Anterior cingulate cortex (tissue), 58 donors: ENCODE measurements at places on chromosomes 6 and 20.

DNA sequence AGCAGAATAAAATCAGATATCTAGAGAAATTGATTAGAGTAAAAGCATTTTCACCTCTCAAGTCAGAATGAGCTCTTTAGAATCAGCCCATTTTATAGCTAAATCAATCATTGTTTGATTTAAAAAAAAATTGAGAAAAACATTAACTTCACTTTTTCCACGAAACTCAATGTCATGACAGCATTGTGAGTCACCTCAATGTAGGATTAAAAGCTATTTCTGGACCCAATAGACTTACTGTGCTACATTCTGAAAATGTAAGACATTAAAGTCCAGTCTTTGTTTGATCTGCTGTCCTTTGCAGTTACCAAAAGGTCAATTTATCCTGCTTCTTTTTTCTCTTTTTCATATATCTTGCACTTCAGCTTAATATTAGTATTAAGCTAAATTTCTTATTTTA lies 519.4 kb upstream of the ZNF337 start:
- no peak for DNase-seq

DNA sequence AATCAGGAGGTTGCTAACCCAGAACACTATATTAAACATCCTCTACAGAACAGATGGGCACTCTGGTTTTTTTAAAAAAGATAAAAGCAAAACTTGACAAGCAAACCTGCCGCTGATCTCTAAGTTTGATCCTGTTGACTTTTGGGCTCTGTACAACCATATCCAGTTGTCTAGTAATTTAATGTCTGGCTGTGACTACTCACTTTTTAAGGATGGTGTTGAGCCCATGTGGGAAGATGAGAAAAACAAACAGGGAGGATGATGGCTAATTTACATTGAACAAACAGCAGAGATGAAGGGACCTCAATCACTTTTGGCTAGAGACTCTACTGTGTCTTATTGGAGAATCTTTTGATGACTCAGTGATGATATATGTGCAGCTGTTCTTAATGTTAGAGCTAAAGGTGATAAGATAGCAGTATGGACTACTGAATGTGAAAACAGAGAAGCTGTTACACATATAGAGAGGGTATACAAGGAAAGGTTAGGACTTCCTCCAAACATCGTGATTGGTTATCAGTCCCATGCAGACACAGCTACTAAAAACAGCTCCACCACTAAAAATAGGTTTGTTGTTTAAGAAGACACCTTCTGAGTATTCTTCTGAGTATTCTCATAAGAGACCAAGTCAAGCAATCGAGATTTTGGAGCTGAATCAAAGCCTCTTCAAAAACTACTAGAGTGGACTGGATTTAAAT lies 201.2 kb upstream of the SHLD1 start:
- DNase-seq, result no peak

DNA sequence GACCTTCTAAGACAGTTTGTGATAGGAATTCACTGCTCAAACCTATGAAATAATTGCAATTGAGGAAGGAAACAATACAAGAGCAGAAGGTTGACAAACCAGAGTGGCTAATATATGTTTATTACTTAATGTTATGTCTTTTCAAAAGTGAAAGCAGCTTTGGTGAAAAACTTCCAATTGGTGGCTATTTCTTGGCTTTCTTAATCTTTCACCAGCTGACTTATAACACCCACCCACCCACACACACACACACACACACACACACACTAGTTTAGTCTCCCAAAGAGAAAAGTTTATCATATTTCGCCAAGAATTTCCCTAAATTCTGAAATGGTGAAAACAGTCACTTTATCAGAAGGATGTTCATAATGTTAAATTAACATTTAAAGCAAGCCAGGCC lies 583.5 kb downstream of the EYS start:
- no peak for DNase-seq

GRCh38 chr6:17965397-17965796 lies 22.0 kb downstream of the KIF13A start:
- DNase-seq, result no peak

DNA sequence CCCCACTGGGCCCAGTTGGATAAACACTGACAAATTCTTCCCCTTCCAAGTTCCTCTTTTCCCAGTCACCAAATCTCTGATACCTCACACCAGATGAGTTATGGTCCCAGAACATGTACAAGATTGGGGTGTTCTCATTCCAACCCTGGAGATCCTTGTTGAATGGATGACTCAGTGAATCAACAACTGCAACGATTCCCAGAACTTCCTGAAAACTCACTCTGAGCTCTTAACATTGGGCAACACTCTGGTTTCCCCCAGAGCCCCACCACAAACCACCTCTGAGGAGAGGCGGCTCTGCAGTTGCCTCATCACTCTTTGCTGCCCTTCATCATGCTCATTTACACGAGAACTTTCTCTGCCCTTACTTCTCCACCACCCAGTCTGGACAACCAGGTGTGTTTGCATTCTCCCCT lies 115.2 kb downstream of the MRPL14 start:
- no peak for DNase-seq

DNA sequence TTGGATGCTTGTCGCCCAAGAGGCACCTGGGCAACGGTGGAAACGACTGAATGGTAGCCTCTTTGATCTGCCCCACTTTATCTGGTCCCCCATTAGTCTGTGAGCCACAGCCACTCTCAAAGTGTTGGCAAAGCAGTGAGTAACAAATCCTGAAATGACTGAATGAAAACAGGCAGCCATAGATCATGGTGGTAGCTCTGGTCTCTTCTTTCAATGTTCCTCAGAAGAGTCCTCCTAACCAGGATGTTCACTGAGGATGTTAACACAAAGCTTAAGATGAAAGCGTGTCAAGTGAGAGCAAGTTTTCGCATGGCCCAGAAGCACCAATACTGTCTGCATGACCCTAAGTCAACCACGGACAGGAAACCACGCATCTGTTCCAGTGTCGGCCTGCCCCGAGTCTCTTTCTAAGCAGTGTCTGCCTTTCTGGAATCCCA lies 107.3 kb downstream of the IRF4 start:
- no peak for DNase-seq

DNA sequence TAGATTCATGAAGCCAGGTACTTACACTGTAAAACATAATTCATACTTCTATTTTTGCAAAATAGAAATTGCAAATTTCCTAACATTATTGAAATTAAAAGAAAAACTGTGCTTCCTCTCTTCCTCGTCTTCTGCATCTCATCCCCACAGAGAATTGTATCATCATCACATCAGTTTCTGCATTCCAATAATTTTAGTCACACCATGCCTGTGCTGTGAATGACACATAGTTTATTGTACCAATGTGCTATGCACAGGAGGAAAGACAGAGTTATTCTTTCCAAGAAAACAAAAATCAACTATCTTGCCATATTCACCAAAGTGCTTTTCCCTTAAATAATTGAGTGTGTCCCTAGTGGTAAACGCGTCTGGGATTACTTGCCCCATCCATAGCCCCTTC lies 38.1 kb upstream of the FAM135A start:
- DNase-seq, result no peak

DNA sequence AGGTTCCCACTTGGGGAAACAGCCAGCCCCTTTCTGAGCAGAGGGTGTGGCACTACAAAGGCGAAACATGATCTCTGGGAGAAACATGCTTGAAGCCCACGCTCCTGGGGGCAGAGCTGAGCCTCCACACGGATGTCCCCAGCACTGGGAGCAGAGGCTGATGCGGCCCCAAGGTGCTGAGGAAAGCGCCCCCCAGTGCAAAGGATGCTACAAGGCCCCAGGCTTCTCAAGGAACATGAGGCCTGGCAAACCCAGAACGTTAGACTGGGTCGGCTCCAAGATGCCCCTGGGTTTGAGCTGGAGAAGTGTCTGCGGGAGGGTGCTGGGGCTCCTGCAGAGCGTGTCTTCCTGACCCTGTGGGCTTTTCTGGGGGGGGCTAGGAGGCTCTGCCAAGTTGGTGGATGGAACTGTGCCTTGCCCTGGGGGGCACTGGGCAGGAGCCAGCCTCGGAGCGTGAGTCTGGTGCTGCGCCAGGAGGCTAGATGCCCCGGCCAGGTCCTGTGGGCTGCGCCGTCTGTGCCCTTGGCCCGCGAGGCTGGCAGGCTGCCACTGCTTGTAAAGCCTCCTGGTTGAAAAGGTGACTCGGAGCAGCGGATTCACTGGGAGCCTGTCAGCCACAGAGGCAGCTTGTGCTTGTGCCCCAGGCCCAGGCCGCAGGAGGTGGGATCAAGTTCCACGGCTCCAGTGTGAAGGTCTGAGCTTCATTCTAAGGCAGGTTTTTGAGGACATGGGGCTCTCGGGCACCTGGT lies 8.1 kb downstream of the SYNJ2 start:
- peak; percentile 28 for DNase-seq

- DNase-seq, result no peak
Measured at GRCh38 chr20:43900496-43900895, 14.2 kb upstream of the TOX2 start.

GRCh38 chr6:26065952-26066380 lies 21.3 kb upstream of the HFE start:
- peak; percentile 1 for DNase-seq

- no peak for DNase-seq
Measured at GRCh38 chr6:6966127-6966526, 141.6 kb upstream of the RREB1 start.

- DNase-seq, result no peak
Measured at GRCh38 chr20:17666481-17666880, 15.6 kb downstream of the RRBP1 start.

- no peak for DNase-seq
Measured at GRCh38 chr6:76742919-76743318, 670.5 kb upstream of the IMPG1 start.

DNA sequence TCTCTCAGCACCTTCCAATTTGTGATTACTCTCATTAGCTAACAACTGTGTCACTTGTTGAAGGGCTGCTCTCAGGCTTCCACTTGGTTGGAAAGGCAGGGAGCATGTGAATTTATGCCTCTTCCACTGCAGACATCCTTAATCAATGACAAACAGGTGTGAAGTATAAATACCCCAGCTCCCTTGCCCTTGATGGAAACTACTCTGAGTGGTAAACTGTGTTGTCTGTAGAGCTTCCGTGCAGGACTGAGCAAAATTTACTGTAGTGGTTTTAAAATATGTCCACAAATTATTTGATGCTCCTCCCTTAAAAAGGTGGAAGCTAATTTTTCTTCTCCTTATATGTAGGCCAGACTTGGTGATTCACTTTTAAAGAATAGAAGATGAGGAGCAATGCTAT lies 253.0 kb upstream of the TBX18 start:
- DNase-seq, result no peak

- no peak for DNase-seq
Measured at GRCh38 chr6:137601471-137601870, 107.3 kb upstream of the OLIG3 start.

- DNase-seq, result no peak
Measured at GRCh38 chr20:46229478-46230105, 78.7 kb downstream of the CDH22 start.

DNA sequence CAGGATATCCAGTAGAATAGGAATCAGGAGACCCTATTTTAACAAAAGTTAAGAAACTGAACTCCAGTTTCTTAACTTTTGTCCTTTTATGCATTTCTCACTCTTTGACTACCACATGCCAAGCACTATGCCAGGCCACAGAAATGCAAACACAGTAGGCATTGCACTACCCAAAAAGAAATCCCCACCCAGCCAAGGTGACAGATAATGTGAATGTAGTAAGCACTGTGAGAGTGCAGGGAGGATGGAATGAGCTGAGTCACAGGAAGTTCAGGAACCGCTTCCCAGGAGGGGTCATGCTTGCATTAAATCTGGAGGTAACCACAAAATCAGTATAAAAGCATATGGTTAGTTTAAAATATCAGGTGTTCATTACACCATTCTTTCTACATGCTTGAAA lies 20.1 kb upstream of the FAM83C start:
- DNase-seq, result no peak

- DNase-seq, result no peak
Measured at GRCh38 chr6:26269531-26270485, 95.2 kb upstream of the BTN3A2 start.

DNA sequence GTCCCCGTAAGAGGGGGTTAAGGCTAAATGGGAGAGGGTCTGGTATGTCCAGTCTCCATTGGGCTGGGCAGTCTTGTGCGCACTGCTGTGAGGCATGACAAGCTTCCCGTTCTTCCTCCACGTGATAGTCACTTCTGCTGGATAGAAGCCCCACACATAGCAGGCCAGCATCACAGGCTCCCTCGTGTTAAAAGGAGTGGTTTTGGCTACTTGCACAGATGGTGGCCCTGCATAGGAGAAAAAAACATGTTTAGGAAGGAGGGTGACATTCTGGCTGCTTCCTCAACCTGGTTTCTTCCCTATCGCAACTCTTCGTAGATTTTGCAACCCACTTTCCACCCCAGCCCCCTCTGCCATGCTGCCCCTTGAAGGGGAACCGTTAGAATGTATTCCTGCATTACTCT lies 3.6 kb downstream of the HLA-DMB start:
- DNase-seq, result peak; percentile 13

GRCh38 chr20:572727-573126 lies 29.1 kb upstream of the CSNK2A1 start:
- no peak for DNase-seq

- no peak for DNase-seq
Measured at GRCh38 chr6:110173506-110174132, 5.9 kb downstream of the WASF1 start.

GRCh38 chr20:48717095-48717672 lies 110.6 kb downstream of the PREX1 start:
- no peak for DNase-seq

GRCh38 chr20:25148181-25148981 lies 47.1 kb upstream of the ENTPD6 start:
- no peak for DNase-seq

- DNase-seq, result peak; percentile 75
Measured at GRCh38 chr20:48723308-48724264, 104.2 kb downstream of the PREX1 start.

DNA sequence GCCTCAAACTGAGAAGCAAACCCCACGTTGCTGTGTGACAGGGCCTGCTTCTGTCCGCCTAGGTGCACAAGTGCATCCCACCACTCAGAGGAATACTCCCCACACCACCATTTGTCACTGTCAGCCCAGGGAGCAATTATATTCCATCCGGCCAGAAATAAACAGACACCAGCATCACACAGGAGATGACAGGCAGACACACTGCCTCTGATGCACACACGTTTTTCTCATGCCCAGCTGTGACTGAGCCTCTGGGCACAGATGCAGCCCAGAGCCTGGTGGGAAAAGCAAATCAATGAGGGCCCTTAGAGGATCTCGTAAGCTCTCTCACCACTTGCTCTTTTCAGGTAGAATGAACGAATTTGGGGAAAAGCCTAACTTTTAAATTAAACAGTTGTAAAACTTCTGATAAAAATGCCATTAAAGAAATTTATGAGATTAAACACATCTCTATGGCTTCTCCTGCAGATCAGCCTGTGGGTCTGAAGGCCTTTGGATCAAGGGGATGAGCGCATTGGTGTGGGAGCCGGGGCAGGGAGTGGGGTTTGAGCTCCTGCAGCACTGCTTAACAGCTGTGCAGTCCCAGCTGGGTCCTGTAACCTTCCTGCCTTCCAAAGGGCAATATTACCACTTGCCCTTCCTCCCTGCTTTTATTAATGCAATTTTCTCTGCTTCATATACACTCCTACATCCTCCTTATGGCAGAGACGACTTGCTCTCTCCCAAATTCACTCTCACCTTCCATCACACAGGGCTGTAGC lies 624.3 kb downstream of the PTPRT start:
- no peak for DNase-seq
